ENCODE measurements at places on chromosomes 13 and 19.
A peak's percentile ranks its signal among the peaks of the same experiment; 100 is the strongest.

- DNase-seq: no peak
Measured at GRCh38 chr19:8615813-8616596, 5.5 kb upstream of the ADAMTS10 start.

DNA sequence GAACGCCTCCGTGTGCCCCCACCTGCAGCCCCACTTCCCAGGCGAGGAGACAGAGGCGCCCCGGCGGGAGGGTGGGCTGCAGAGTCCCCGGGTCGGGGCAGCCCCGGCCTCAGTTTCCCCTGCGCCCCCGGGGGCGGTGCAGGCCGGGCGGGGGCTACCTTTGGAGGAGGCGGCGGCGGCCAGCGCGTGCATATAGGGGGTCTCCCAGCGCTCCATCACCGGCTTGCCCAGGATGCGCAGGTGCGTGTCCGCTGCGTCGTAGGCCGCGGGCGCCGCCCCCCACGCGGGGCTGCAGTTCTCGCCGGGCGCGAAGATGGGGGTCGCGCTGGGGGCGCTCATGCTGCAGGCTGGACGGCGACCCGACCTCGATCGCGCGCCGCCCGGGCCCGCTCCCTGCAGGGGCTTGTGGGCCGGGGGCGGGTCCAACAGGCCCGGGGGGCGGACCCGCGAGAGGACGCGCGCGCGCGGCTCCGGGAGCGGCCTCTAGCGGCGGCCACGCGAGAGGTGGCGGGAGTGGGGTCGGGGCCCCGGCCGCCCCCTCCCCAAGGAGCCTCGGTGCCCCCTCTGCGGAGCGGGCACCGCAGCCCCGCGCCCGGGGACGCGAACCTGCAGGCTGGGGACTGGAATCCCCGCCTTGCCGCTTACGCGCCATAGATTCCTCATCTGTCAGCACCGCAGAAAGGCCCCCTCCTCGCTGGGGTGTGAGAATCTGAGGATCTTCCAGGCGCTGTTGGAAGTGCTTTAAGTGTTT, at the start of gene GAMT:
TSS of gene GAMT (minus strand) at position 405 of the 751 bp plus-strand sequence. CDS start at position 339, 66 bp downstream.
- no peak for DNase-seq

DNA sequence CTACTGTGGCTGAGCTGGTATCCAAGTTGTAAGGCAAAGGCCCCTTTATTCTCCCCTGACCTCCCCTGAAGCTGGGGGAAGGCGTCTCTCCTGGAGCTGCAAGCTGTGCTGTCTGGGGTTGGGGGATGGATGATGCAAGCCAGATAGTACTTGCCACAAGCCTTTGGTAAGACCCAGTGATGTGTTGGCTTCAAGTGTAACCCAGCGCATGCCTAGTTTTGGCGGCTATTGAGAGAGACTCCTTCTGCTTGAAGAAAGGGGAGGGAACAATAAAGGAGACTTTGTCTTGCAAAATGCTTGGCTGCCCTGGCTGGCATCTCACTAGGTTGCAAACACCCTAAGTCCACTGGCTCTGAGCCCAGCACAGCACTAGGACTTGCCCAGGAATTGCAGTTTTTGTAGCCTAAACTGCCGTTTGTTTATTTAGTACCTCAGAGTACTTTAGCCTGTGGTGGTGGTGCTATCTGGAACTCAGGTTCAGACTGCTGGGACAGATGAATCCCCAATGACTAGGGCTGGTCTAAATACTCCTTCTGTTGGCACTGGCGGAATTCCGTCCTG, 108.2 kb downstream of the TNFSF13B start:
- DNase-seq: no peak

- DNase-seq: no peak
Measured at GRCh38 chr13:109135018-109135417, 505.6 kb downstream of the MYO16 start.

DNA sequence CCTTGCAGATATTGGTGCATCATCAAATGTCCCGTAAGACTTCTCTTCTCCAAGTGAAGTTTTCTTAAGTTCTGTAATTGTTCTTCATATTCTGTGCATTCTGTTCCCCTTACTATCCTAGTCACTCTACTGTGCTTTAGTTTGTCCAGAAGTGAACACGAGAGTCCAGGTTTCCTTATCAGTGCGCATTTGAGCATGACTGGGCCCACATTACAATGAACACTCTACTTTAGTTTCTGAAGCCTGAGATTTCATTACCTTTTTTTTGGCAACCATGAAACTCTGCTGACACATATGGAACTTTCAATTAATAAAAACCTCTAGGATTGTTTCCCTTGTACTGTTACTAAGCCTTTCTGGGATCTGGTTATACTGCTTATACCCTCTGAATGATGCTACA, 270.0 kb downstream of the KCNRG start:
- no peak for DNase-seq

DNA sequence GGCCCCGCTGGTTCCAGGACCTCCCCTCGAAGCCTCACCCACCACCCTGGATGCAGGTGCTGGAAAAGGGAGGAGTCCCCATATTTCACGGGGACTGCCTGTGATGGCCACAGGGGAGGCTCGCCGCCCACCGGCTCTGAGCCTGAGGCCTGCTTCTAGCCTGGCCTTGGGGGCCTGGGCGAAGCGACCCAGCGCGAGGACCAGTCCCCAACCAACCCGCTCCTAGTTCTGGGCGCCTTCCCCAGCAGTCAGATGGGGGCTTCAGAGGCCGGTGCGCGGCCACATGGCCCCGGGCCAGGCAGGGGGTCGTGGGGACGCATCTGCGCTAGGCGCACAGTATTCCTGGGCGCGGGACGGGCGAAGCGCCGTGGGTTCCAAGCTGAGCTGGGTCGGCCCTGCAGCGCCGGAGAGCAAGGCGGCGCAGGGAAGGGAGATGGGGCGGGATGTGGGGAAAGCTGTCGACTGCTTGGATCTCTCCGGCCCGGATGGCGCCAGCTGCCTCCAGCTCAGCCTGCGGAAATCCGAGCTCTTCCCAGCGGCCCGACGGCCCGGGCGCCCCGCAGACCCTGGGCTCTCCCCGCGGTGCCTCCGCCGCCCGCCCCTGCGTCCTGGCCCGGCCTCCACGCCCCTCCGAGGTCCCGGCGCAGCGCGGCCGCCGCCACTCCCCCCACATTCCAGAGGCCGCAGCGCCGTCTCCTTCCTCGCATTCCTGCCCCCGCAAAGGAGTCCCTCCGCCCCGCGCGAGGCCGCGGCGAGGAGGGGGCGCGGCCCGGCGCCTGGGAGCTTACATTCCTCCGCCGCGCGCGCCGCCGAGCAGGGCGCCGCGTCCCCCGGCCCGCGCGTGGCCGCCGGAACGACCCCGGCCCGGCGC, at the start of gene WTIP:
TSS of gene WTIP (plus strand) at position 788 of the 871 bp plus-strand sequence. CDS start 217 bp downstream, outside the sequence.
- peak; percentile 81 for DNase-seq

GRCh38 chr19:43286096-43286495, 16.8 kb upstream of the PSG9 start:
- no peak for DNase-seq

DNA sequence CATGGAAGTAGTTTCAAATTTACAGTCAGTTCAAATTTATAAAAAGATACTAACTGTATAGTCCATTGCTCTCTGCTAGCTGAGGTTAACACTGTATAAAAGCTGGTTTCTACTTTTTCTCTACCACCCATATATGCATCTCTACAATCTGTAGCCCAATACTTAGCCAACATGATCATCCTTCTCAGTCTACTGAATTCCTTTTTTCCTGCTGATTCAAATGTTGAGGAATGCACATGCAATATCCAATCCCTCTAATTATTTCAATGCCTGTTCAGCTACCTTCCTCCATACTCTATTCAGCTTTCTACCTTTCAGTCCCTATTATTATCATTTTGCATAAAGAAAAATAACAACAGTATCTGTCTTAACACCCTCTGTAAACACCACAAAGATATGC, 15.6 kb downstream of the KPNA3 start:
- no peak for DNase-seq

GRCh38 chr19:43966079-43966694, 15.2 kb downstream of the ZNF221 start:
- DNase-seq: no peak

- no peak for DNase-seq
Measured at GRCh38 chr13:50914176-50914700, 4.6 kb downstream of the RNASEH2B start.

DNA sequence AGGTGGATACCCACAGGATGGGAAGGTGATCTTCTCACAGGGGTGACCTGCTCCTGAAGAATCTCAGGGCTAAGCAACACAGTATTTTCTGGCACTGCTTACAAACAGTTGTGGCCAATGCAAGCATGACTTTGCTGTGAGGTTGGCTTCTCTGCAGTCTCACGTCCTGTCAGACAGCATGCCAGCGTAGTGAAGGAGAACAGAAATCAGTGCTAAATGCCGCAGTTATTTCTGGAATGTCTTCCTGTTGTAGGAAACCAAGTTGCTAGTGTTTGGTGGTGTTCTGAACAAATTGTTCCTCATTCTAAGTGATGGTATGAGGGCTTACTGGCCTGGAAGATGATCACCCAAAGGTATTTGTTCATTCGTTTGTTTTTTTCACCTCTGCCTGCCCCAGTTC, 320.1 kb downstream of the MTUS2 start:
- DNase-seq: no peak

DNA sequence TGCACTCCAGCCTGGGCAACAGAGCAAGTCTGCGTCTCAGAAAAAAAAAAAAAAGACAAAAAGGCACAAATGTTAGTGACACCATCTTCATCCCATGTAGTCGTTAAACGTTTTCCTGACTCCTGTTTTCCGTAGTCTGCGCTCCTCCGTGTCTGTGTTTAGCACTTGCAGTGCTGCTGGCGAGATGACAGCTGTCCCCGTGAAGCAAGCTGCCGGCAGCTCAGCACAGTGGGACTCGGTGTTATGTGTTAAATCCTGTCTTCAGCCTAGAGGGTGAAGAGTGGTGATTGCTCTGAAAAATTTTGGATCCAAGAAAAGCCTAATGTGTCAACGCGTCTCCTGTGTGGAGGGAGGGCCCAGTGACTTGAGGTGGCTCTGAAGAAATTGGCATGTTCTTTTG, 18.4 kb downstream of the UBXN6 start:
- DNase-seq: no peak
